MCF 10A (cell line): ENCODE measurements at places on chromosomes 1 and 21. TPM values are rescaled to one million over a fixed set of nuclear protein-coding genes. Genes with fewer than 3 reads are reported as not detected.

- no peak for DNase-seq
These were observed 23.6 kb downstream of the DIP2A start for GRCh38 chr21:46482225-46482845.

- DNase-seq, result no peak
These were observed 49.7 kb upstream of the GFI1 start for GRCh38 chr1:92536211-92536979.

GRCh38 chr1:170218257-170218650 lies 72.5 kb downstream of the NTMT2 start:
- no peak for DNase-seq

The HSPB7 gene
- total RNA-seq, result not detected in 2 replicates

The TDRD10 gene
- total RNA-seq, result not detected in 2 replicates
